CD8-positive, alpha-beta T cell (primary cell): ENCODE measurements at places on chromosomes 2 and 18.

DNA sequence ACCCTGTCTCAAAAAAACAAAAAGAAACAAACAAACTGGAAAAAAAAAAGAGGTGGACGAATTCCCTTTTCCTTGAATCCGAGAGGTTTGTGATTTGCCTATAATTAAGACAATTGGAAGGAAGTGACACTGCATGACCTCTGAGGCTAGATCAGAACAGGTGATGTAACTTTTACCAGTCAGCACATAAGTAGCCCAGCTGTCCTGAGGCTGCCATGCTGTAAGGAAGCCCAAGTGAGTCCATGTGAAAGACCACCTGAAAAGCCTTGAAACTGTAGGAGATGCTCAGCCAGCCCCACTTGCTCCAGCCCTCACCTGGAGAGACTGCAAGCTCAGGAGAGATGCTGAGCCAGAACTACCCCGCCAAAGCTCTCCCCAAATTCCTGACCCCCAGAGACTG, 166.8 kb downstream of the TGIF1 start:
- DNase-seq: no peak

GRCh38 chr2:30950339-30950738, 143.1 kb upstream of the CAPN13 start:
- no peak for DNase-seq

DNA sequence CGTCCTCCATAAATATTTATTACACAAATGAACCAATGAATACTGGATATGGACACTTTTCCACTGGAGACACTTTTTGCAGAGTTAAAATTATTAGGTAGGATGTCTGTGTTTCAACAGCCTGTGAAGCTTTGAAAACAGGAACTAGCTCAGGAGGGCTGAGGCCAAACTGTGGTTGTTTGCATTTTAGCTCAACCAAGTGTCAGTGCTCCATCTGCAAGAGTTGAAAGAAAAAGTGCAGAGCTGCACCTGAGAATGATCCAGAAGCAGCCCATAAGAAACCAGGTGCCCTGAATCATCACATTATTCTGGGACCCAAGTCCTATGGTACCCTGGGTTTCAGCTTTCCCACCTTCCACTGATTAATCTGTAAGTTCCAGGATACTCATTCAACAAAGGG, 180.4 kb downstream of the TRIB2 start:
- no peak for DNase-seq

DNA sequence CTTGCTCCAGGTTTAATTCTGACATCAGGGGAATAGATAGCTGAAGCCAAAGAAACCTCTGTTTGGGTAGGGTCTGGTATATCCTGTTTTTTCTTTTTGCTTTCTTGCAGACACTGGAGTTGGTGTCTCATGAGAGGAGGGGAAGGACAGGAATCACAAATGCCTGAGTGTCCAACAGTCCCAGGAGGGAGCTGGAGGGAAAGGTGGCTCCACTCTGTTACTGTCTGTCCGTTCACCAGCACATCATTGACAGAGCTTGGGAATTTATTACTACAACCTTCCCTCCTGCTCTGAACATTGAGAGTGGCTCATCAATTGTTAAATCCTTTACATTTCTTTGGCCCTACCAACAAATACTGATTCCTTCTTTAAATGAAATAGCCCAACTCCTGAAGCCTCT, 152.3 kb upstream of the NOSTRIN start:
- no peak for DNase-seq
